ENCODE measurements at places on chromosomes 5 and 9.
A peak's percentile ranks its signal among the peaks of the same experiment; 100 is the strongest.

DNA sequence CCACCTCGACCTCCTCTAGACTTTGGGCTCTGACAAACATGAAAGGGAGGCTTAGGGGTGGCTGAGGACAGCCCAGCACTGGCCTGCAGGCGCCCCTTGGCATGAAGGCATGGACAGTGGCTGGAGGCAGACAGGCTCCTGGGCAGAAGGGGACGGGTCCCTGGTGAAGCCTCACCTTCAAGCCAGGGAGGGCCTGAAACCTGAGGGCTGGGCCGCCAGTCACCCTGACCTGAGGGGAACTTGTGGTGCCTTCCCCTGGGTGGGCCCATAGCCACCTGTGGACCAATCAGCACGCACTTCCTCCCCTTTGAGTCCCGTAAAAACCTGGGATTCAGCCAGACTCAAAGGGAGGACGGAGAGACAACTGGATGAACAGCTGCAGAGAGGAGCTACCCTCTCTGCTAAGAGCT is 90.4 kb upstream of the PUM3 start:
- no peak for DNase-seq

GRCh38 chr9:23824830-23825591 is 1.0 kb downstream of the ELAVL2 start:
- DNase-seq = peak; percentile 5

DNA sequence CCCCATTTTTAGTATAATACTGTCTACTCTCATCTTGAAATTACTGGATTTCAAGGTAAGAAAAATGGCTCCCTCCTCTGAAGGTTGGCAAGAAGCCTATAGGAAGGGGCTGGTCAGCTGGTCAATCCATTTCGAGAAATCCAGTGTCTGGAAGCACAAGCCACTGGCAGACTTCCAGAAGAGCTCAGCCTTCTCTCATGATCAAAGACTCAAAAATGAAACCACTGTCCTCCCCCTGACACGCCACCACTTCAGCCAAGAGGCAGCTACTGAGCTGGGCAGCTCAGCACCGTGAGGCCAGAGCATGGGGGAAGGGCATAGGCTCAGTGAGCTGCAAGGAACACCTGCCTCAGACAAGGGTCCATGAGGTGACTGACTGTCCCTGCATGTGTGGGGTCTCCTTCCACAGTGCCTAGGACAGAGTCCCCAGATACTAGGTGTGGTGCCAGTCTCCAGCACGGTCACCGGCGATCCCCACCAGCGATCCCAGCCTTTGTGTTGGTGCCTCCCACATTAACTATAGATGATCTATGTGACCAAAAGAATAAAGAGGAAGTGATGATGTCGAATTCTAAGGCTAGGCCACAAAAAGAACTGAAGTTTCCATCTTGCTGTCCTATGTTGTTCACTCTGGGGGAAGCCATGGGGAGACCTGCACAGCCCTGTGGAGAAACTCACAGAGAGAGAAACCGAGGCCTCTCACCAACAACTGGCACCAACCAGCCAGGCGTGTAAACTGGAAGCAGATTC is 100.1 kb upstream of the LRRTM2 start:
- DNase-seq = peak; percentile 85

DNA sequence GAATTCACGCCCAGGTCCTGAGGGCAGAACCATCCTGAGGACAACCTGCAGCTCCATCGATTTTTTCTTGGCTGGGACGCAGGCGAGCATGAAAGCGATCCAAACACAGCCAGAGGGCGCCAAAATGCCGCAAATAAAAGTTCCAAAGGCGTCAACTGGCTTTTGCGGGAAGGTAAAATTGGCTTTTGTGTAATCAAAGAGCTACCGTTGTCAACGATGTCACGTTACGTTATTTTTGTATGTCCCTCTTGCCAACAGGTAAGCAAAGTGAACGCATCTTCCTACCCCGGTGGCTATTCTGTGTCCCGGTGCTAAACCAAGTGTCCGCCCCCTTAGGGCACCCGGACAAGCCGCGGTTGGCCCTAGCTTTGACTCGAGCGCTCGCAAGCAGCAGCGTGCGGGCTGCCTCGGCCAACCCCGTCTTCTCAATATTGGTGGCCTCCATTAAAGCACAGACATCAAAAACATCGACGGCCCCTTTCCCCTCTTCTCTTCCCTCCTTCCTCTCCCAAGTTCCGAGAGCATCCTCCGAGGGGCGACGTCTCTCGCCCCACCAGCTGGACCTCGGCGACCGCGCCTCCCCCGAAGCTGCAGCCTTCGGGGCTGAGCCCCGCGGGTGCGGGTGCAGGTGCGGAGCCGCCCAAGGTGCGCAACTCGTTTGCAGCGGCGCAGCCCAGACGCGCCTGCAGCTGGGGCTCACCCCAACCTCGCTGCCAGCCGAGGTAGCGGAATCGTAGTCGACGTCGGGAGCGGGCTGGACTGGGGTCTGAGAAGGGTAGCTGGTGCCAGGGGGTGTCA is 1.1 kb upstream of the BASP1 start:
- DNase-seq = peak; percentile 78

- DNase-seq = peak; percentile 97
These were observed 46.7 kb downstream of the IL31RA start for GRCh38 chr5:55897905-55898304.

- peak; percentile 82 for DNase-seq
These were observed 626.4 kb upstream of the NUDT12 start for GRCh38 chr5:104189031-104189430.
